Osteoblast (primary cell): ENCODE measurements at places on chromosomes 6 and 20. TPM values are rescaled to one million over a fixed set of nuclear protein-coding genes. Genes with fewer than 3 reads are reported as not detected.

The HBS1L gene
- 86.9 and 94.8 TPM in 2 replicates for total RNA-seq

The GGTLC1 gene
- total RNA-seq = not detected in 2 replicates

The RIPOR3 gene
- total RNA-seq = 1.1 and 2.4 TPM in 2 replicates

The C6orf118 gene
- total RNA-seq = not detected in 2 replicates

The ZFP64 gene
- total RNA-seq = 30.4 and 33.3 TPM in 2 replicates

The SESN1 gene
- 26.1 and 30.4 TPM in 2 replicates for total RNA-seq

The TUBB1 gene
- not detected in 2 replicates for total RNA-seq

The LPA gene
- total RNA-seq = not detected in 2 replicates

The THBS2 gene
- 1,102 and 1,498 TPM in 2 replicates for total RNA-seq

The BPIFA1 gene
- not detected in 2 replicates for total RNA-seq

The EPPIN gene
- total RNA-seq = not detected in 2 replicates

The RCAN2 gene
- total RNA-seq = 14.1 and 15.6 TPM in 2 replicates

The SLC17A3 gene
- not detected in 2 replicates for total RNA-seq

The GJA10 gene
- total RNA-seq = not detected in 2 replicates

The SNAP91 gene
- 0.59 and 0.72 TPM in 2 replicates for total RNA-seq

The RSPH4A gene
- 0.36 and 0.59 TPM in 2 replicates for total RNA-seq

The RXRB gene
- 19.2 and 20.9 TPM in 2 replicates for total RNA-seq

The BPIFB1 gene
- total RNA-seq = not detected in 2 replicates

The TGM3 gene
- total RNA-seq = not detected in 2 replicates

The DCDC2 gene
- total RNA-seq = under 0.01 TPM in 2 replicates

The TPD52L1 gene
- 22.7 and 35.5 TPM in 2 replicates for total RNA-seq

The LY6G6C gene
- total RNA-seq = not detected in 2 replicates

The MAN1A1 gene
- 67.2 and 79.6 TPM in 2 replicates for total RNA-seq

The IL17A gene
- total RNA-seq = not detected in 2 replicates

The OR2H2 gene
- not detected in 2 replicates for total RNA-seq

The SLC22A2 gene
- under 0.01 TPM in 2 replicates for total RNA-seq

The EYA2 gene
- total RNA-seq = 17.7 and 19.2 TPM in 2 replicates

The BTBD3 gene
- 17.4 and 18.9 TPM in 2 replicates for total RNA-seq

The SALL4 gene
- total RNA-seq = 3.3 and 3.5 TPM in 2 replicates

The PRKN gene
- total RNA-seq = 2.9 and 4.7 TPM in 2 replicates

The C20orf144 gene
- under 0.01 TPM in 2 replicates for total RNA-seq

The MEP1A gene
- total RNA-seq = not detected in 2 replicates

The BTNL2 gene
- total RNA-seq = not detected in 2 replicates

The DOP1A gene
- total RNA-seq = 45.2 and 47.1 TPM in 2 replicates

The MRPL2 gene
- 16.2 and 20.6 TPM in 2 replicates for total RNA-seq

The CASS4 gene
- under 0.01 TPM in 2 replicates for total RNA-seq

The TP53TG5 gene
- not detected in 2 replicates for total RNA-seq

The OXT gene
- not detected in 2 replicates for total RNA-seq

The RAE1 gene
- 22.7 and 24.6 TPM in 2 replicates for total RNA-seq

The ASXL1 gene
- total RNA-seq = 64.2 and 68.8 TPM in 2 replicates

The RIPPLY2 gene
- total RNA-seq = under 0.01 TPM in 1 of 2 replicates, not detected in the other

The PTPRA gene
- 44.2 and 51.0 TPM in 2 replicates for total RNA-seq

The TFEB gene
- total RNA-seq = 5.1 and 5.6 TPM in 2 replicates

The SCRT2 gene
- total RNA-seq = not detected in 2 replicates

The RIN2 gene
- total RNA-seq = 55.7 and 63.6 TPM in 2 replicates

The AKAP12 gene
- total RNA-seq = 67.3 and 70.1 TPM in 2 replicates

The BMP2 gene
- total RNA-seq = 1.8 TPM in 2 replicates

The ECHDC1 gene
- total RNA-seq = 67.0 and 71.0 TPM in 2 replicates

The KIF25 gene
- total RNA-seq = not detected in 2 replicates

The ORC3 gene
- total RNA-seq = 26.1 and 35.7 TPM in 2 replicates

The KCNQ5 gene
- 4.0 and 8.5 TPM in 2 replicates for total RNA-seq

The COL20A1 gene
- not detected in 2 replicates for total RNA-seq

The CTCFL gene
- not detected in 2 replicates for total RNA-seq
